Natural killer cell treated with Interleukin-12 subunit alpha and Interleukin-12 subunit beta and Interleukin-15 and Interleukin-18, amount 100 ng/mL, for 72 hours (primary cell): ENCODE measurements at places on chromosomes 11 and 22. TPM values are rescaled to one million over a fixed set of nuclear protein-coding genes. Genes with fewer than 3 reads are reported as not detected.

TMEM126A gene
- total RNA-seq, result 33.0 TPM

CLCF1 gene
- total RNA-seq, result 3.3 TPM

CASP4 gene
- total RNA-seq, result 118 TPM

ROM1 gene
- 4.5 TPM for total RNA-seq

GRCh38 chr22:23790819-23791737, 4.3 kb downstream of the SMARCB1 start:
- no peak for DNase-seq
- no peak overlapping the region for H3K27ac ChIP-seq
- H3K4me3 ChIP-seq, result no peak overlapping the region
- H3K4me1 ChIP-seq, result peaks cover 29% of the 10 kb centered on the region
- H3K36me3 ChIP-seq, result peaks cover 4% of the 10 kb centered on the region
- no peaks in the 10 kb centered on the region for H3K27me3 ChIP-seq

- H3K36me3 ChIP-seq, result no peaks in the 10 kb centered on the region
- H3K4me3 ChIP-seq, result no peak overlapping the region
- H3K4me1 ChIP-seq, result no peaks in the 10 kb centered on the region
- no peak for DNase-seq
- no peaks in the 10 kb centered on the region for H3K27me3 ChIP-seq
Observed at GRCh38 chr11:27179334-27179733, 138.7 kb downstream of the BBOX1 start.

DNA sequence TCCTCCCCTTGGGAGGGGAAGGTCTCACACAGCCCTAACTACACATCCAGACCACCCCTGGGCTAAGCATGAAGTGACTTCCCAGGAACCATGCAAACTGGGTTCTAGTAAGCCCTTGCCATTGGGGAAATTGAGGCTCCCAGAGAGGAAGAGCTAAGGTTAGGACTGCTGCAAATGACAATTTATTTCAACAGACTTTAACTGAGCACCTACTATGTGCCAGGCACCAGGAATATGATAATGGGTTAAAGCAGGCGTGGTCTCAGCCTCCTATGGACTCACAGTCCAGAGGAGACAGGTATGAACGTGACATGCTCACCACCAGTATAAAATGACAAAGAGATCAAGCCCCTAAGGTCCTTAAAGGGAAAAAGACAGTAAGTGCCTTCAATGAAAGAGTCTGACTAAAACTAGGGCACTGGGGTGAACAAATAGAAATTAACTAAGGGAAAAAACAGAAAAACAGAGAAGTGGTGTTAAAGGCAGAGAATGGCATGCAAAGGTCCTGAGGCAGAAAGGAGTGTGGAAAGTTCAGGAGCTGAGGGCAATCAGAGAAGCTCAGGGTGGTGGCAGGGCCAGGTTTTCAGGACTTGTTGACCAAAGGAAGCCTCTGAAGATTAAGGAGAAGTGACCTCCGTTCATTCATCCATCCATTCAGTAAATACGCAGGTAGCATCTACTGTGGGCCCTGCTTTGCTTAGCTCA, 14.4 kb upstream of the MN1 start:
- no peaks in the 10 kb centered on the region for H3K4me1 ChIP-seq
- H3K4me3 ChIP-seq, result no peak overlapping the region
- no peak for DNase-seq
- no peak overlapping the region for H3K27ac ChIP-seq

DNA sequence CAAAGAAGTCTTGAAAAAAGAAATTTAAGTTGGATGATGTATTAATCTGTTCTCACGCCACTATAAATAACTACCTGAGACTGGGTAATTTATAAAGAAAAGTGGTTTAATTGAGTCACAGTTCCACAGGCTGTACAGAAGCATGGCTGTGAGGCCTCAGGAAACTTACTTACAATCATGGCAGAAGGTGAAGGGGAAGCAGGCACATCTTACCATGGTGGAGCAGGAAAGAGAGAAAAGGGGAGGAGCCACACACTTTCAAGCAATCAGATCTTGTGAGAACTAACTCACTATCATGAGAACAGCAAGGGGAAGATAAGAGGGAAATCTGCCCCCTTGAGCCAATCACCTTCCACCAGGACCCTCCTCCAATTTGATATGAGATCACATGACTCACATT, 65.7 kb upstream of the AMOTL1 start:
- DNase-seq, result no peak
- H3K27ac ChIP-seq, result no peak overlapping the region
- no peaks in the 10 kb centered on the region for H3K36me3 ChIP-seq
- no peak overlapping the region for H3K4me3 ChIP-seq
- H3K27me3 ChIP-seq, result peaks cover 29% of the 10 kb centered on the region
- no peaks in the 10 kb centered on the region for H3K4me1 ChIP-seq

GRCh38 chr22:31659246-31659645, 2.8 kb downstream of the PISD start:
- no peak overlapping the region for H3K4me3 ChIP-seq
- no peaks in the 10 kb centered on the region for H3K36me3 ChIP-seq
- DNase-seq, result no peak
- peaks cover 23% of the 10 kb centered on the region for H3K4me1 ChIP-seq

GRCh38 chr11:18790883-18791206, 753 bp downstream of the PTPN5 start:
- H3K27ac ChIP-seq, result no peak overlapping the region
- no peak for DNase-seq
- no peak overlapping the region for H3K4me3 ChIP-seq
- H3K27me3 ChIP-seq, result peaks cover 44% of the 10 kb centered on the region
